Esophagus mucosa (tissue), 1 donor: ENCODE measurements at places on chromosomes 16 and 17. TPM values are rescaled to one million over a fixed set of nuclear protein-coding genes. Genes with fewer than 3 reads are reported as not detected.
A peak's percentile ranks its signal among the peaks of the same experiment; 100 is the strongest.

DRC7 gene
- total RNA-seq, result not detected

SULT1A3 gene
- total RNA-seq, result 7.1 TPM

KRT15 gene
- 2,810 TPM for total RNA-seq

SLC9A5 gene
- 0.08 TPM for total RNA-seq

DNA sequence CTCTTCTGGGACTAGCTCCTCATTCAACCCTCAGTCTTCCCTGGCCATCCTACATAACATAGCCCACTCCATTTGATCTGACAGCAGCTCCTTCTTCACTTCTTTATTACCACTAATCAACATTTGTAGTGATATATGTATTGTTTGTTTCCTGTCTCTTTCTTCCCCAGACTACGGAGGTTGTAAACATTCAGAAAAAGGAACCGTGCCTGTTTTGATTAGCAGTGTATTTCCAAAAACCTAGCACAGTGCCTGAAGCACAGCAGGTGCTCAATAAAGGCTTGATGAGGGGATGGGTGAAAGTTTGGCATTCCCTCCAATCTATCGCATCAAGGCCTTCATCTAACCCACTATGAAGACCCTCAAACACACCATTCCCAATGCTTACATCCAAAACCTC is 150.8 kb downstream of the XYLT1 start:
- no peak for ATAC-seq

DNA sequence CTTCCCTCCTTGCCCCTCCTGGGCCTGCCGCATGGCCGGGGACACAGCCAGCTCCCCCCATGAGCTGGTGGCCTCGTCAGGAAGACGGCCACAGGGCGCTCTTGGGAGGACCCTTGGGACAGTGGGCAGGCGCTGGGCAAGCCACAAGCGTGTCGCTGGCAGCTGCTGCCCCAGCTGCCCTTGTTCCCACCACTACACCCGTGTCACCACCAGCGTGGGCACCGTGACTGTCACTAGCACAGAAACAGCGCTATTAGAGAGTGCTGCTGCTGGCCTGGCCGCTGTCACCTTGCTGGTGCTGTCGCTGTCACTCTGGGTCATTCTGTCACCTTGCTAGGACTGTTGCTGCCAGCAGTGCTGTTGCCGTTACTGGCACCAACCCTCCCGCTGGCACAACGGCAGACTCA is 47.2 kb downstream of the ZFPM1 start:
- ATAC-seq, result no peak

GRCh38 chr17:36135465-36135864 is 31.8 kb downstream of the CCL4 start:
- ATAC-seq, result no peak

GRCh38 chr17:47896672-47897490 is 845 bp downstream of the SP2 start:
- no peak for ATAC-seq

GRCh38 chr17:75366432-75366831 is 39.0 kb downstream of the GRB2 start:
- ATAC-seq, result no peak

DNA sequence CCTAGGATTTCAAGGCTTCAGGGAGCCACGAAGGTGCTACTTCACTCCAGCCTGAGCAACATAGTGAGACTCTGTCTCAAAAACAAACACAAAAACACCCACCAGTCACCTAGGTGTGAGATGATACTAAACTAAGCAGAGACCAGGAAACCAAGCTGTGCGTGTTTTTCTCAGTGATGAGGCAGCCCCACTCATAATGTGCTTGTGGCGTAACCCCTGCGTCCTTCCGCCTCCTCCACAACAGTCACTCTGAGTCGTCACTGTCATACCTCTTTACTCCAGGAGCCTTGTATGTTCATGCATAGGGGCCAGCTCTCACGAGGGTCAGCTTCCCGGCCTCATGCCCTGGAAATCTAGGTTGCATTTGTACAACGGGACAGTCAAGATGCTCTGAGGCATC is 31.1 kb upstream of the SLC47A1 start:
- ATAC-seq, result no peak

GRCh38 chr16:11163761-11164261 is 92.2 kb downstream of the SOCS1 start:
- no peak for ATAC-seq

- ATAC-seq, result peak; percentile 13
These were observed at the start of gene WNK4 for GRCh38 chr17:42779936-42780850. TSS of gene WNK4 (plus strand) at chr17:42780610. CDS start at chr17:42780699, 89 bp downstream.

- ATAC-seq, result peak; percentile 45
These were observed 448 bp downstream of the STAT5B start for GRCh38 chr17:42275527-42276358.

- no peak for ATAC-seq
These were observed 48.1 kb downstream of the RPH3AL start for GRCh38 chr17:304461-304860.

- peak; percentile 16 for ATAC-seq
These were observed 27.3 kb upstream of the GSG1L start for GRCh38 chr16:28090646-28091377.

- ATAC-seq, result no peak
These were observed 24.9 kb downstream of the ACSF3 start for GRCh38 chr16:89118361-89119165.

- ATAC-seq, result no peak
These were observed 1153.7 kb upstream of the GOT2 start for GRCh38 chr16:59887856-59888255.
